ENCODE measurements at places on chromosomes 7 and 10.

DNA sequence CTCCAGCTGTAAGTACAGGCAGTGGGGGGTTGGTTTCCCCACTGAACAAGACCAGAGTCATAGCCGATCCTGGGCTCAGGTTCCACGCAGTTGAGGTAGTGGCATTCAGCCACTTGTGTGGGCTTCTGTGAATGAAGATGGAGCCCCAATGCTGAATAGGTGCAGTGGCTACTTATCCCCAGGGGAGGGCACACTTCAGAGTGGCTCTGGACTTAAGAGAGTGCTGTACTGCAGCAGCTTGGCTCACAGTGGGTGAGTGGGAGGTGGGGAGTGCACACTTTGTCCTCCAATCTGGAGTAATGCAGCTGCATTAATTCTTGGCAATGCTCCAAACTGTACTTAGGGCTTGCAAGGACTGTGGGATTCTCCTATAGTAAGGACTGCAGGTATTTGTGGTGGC lies 81.9 kb downstream of the BUB3 start:
- DNase-seq: no peak

GRCh38 chr7:120307991-120308545 lies 35.1 kb downstream of the KCND2 start:
- no peak for DNase-seq

DNA sequence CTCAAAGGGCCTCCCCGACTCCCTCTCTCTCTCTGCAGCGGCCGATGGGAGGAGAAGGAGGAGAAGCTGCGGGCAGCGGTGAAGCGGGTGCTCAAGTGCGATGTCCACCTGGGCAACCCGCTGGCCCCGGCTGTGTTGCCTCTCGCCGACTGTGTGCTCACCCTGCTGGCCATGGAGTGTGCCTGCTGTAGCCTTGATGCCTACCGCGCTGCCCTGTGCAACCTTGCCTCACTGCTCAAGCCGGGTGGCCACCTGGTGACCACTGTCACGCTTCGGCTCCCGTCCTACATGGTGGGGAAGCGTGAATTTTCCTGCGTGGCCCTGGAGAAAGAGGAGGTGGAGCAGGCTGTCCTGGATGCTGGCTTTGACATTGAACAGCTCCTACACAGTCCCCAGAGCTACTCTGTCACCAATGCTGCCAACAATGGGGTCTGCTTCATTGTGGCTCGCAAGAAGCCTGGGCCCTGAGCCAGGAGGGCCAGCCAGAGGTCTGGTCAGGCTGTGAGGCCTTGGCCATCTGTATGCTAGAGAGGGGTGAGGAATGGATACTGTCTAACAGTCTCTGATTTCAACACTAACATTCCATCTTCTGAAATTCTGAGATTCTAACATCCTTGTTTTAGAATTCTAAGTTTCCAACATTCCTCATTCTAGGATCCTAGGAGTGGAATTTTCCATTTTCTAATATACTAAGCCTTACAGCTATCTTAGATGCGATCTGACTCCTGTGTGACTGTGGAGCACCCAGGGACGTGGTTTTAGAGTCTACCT lies 3.6 kb downstream of the INMT start:
- no peak for DNase-seq

DNA sequence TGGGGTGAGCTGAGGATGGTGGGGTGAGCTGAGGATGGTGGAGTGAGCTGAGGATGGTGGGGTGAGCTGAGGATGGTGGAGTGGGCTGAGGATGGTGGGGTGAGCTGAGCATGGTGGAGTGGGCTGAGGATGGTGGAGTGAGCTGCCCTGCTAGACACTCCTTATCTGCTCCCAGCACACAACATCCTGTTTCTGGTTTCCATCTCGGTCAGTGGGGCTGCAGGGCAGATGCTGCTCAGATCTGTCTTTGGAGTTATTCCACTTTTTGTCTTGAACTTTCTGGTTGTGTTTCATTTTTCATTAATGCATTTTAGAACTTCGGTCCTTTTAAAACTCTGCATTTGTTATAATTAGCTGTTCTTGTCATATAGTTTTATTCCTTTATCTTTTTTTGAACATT lies 67.9 kb upstream of the ANTXRL start:
- no peak for DNase-seq

DNA sequence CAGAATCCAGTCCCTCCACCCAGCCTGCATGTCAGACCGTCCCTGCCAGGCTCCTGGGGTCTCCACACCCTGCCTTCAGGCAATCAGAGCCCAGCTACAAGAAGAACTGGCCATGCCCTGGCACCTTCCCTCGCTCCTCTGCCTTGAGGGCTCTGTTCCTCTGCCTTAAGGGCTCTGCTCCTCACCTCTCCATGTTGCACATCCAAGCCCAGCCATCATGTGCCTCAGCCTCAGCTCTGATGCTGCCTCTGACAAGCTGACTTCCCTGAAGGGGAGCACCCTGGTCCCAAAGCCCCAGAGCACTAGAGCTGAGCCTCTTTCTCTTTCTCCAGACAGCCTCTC lies 50.3 kb upstream of the ANTXRL start:
- DNase-seq: no peak

DNA sequence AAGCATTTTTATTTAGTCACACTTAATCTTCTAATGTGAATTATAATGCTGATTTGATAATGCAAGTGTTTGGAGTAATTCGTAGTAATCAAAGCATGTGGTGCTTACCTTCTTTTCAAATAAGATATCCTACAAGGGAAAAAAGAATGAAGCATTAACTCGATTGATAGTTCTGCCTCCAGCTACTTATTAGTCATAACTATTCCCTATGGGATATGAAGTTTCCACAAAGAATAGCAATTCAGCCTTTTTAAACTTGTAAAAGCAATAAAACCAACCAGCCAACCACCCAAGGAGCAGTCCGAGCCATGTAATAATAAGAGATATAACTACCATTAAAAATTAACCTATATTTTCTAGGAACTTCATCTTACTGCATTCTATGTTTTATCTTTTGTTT lies 11.6 kb downstream of the COL28A1 start:
- DNase-seq: no peak

DNA sequence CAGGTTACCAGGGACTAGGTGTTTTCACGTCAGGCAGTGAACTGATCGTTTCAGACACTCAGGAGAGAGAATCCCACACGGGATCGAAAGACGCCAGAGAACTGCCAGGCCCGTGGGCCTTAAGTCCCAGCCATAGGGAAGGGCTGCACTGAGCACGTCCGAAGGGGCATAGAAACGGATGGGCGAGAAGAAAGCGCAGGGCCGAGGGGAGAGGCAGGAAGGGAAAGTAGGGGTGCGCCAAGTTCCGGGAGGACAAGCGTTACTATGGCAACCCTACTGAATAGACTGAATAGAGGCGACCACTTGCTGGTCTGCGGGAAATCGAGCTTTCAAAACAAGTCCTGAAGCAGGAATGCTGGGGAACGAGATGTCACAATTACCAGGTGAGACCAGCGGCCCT lies 421.3 kb upstream of the NUPR2 start:
- no peak for DNase-seq

- peak; percentile 36 for DNase-seq
Measured at GRCh38 chr10:101779544-101780186, 3.6 kb downstream of the NPM3 start.

DNA sequence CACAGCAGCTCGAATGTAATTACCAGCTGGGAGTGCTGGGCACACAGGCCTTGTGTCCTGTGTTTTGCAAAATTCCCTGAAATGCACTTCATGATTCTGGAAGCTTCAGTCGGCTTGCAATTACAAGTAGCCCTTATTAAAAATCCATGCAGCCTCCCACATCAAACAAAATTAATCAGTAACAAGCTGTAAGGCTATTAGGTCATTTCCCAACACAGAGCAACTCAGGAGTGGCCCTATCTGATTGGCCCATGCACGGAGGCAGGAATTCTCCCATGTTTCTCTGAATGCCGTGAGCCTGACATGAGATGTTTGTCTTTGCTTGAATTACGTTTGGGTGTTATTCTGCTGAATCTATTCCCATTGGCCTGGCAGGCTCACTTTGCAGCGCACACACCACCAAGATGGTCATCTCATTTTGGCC lies 36.9 kb downstream of the FOXL3 start:
- peak; percentile 80 for DNase-seq

GRCh38 chr10:7788639-7789286 lies 786 bp downstream of the ATP5F1C start:
- peak; percentile 38 for DNase-seq

- no peak for DNase-seq
Measured at GRCh38 chr10:60735244-60735643, 43.0 kb upstream of the CDK1 start.

GRCh38 chr7:18698258-18698734 lies 202.7 kb downstream of the HDAC9 start:
- DNase-seq: no peak

- no peak for DNase-seq
Measured at GRCh38 chr7:102974366-102975236, 61.8 kb downstream of the LRRC17 start.

- DNase-seq: no peak
Measured at GRCh38 chr10:79057481-79058275, 11.1 kb upstream of the ZMIZ1 start.

- no peak for DNase-seq
Measured at GRCh38 chr10:110458266-110458920, 39.3 kb upstream of the DUSP5 start.

DNA sequence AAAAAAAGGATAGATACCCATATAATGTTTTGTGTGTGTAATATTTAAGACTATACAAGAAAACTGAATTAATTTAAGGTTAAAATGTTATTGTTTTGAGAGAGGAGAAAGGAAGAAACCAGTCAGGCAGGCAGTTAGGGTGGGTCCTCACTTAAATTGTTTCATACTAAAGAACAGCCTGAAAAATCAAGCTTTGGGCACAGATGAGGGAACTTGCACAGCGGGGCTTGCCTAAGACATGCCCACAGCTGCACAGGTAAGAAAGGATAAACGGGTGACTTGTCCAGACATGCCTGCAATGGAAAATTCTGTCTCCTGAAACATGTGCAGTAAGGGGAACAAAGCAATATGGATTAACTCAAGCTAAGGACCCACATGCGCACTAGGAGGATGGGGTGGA lies 158.4 kb downstream of the BBS9 start:
- no peak for DNase-seq

DNA sequence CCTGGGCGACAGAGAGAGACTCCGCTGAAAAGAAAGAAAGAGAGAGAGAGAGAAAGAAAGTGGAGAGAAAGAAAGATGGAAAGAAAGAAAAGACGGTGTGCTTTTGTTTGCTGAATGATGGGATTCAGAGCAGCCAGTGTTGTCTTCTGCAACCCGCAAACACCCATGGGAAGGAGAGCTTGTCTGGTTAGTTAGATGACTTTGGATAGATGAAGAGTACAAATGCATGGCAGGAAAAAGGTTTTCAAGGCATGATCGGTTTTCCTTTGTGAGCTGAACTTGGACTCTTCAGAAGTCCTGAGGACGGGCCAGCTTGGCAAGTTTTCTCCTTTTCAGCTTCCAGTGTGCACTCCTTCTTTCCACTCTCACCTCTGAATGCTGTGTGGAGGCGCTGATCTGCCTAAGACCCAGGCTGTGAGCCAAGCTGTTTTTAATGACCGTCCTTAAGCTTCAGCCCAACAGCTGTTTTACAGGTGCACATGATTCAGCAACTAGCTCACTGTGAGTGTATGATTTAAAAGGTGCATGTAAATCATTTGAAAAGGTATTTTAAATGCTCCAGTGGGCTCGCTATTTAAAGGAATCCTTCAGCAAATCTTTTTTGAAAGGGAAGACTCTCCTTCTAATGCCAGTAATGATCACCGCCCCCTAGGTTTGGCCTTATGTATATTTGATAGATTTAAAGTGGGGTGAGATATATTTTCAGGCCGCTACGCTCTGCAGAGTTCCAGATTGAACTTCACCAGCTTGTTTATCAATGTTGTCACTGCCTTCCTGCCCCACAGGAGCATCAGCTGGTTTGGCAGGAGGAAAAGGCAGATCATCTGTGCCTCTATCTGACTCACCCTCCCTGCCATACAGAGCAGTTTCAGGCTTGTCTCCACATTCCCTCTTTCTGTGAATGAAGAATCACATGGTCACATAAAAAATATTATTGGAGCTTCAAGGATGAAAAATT lies 115.0 kb downstream of the PLXDC2 start:
- DNase-seq: no peak

- DNase-seq: no peak
Measured at GRCh38 chr10:29446327-29446726, 157.5 kb downstream of the LYZL1 start.

GRCh38 chr7:44693641-44694313 lies 54.9 kb upstream of the ZMIZ2 start:
- DNase-seq: no peak

GRCh38 chr10:125177641-125178640 lies 17.6 kb upstream of the CTBP2 start:
- DNase-seq: no peak

DNA sequence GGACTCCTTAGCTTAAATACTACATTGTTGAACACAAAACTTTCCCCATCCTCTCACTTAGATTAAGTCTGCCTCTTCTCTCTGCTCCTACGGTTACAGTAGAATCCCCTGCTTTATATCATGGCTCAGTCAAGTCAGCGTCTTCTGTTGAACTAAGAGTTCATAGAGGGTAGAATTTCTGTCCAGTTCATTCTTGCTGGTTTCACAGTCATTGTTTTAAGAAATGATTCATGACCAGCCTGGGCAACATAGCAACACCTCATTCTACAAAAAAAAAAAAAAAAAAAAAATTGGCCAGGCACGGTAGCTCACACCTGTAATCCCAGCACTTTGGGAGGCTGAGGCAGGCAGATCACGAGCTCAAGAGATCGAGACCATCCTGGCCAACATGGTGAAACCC lies 3.7 kb upstream of the ZFYVE27 start:
- no peak for DNase-seq

GRCh38 chr7:140714331-140715040 lies 18.0 kb downstream of the NDUFB2 start:
- DNase-seq: no peak

GRCh38 chr7:124557587-124557986 lies 208.0 kb downstream of the GPR37 start:
- DNase-seq: no peak

GRCh38 chr7:87344446-87344845 lies 1.0 kb upstream of the CROT start:
- DNase-seq: no peak

GRCh38 chr10:78520737-78521430 lies 487.2 kb downstream of the RPS24 start:
- DNase-seq: peak; percentile 68

DNA sequence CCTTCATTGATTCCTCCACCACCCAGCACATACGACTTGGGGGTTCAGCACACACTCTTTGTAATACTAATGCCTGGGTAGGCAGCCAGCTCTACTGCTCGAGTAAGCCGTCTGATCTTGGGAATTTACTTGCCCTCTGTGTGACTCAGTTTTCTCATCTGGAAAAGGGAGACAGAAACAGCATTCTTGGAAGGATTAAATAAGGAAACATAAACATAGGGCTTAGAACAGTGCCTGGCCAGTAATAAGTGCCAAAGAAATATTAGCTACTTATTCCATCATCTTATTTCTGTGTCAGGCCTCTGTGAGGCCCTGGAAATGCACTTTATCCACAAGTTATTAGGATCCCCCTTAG lies 130.1 kb downstream of the TNS3 start:
- DNase-seq: no peak

Measured in Caco-2 (cell line).